Stomach (tissue), 19 donors: ENCODE measurements at places on chromosomes 13 and 19.

DNA sequence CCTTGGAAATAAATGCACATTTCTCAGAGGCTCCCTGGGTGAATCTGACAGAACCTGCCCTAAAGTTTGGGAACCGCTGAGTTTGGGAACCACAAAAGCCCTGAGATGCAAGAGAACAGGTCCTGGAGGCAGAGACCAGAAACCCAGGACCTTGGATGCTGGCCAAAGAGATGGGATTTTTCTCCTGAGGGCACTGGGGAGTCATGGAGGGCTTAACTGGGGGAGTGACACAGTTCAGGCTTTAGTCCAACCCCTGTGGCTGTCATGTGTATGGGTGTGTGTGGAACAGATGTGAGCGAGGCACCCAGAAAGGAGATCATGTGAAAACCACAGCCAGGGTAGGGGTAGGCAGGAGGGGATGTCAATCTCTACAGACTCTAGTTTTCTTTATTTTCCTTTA lies 3.9 kb upstream of the NCCRP1 start:
- no peak for DNase-seq

GRCh38 chr13:65378943-65379519 lies 1851.1 kb downstream of the PCDH9 start:
- DNase-seq, result no peak

DNA sequence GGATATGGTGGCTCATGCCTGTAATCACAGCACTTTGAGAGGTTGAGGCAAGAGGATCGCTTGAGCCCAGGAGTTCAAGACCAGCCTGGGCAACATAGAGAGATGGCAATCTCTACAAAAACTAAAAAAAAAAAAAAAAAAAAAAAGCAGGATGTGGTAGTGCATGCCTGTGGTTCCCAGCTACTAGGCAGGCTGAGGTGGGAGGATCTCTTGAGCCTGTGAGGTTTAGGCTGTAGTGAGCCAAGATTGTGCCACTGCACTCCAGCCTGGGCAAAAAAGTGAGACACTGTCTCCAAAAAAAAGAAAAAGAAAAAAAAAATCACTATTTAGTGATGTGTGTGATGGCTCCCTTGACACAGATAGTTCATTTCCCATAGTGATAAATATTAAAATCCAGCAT lies 365.0 kb upstream of the NBEA start:
- no peak for DNase-seq

DNA sequence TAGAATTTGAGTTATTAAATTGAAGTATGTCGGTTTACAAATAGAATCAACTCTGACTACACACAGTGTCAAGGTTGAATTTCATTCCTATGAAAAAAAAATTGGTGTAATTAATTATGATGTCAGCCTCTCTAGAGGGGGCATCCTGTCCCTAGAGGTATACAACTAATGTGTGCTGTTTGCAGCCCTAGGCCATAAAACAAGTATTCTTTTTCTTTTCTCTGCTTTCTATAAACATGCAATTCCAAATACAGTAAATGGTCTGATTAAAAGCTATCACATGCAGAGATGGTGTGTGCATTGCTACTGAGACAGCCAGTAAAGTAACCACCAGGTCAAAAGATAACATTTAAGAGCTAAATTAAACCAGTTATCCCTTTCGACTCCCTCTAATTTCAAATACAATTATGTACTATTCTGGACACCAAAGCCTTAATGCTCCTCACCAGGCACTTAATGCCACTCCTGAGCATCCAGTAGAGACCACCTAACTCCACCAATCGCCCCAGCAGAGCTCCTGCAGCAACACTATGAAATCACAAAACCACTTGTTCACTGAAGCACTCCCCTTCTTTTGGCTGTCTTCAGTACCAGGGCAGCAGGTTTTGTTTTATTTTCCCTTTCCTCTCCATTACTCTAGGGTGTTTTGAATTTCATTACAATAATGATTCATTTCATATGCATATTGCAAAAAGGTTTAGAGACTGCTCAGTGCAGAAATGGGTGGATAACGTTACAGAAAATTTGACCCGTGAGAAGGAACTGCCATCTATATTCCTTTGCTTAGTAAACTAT lies 426.9 kb downstream of the PCDH9 start:
- DNase-seq, result no peak

DNA sequence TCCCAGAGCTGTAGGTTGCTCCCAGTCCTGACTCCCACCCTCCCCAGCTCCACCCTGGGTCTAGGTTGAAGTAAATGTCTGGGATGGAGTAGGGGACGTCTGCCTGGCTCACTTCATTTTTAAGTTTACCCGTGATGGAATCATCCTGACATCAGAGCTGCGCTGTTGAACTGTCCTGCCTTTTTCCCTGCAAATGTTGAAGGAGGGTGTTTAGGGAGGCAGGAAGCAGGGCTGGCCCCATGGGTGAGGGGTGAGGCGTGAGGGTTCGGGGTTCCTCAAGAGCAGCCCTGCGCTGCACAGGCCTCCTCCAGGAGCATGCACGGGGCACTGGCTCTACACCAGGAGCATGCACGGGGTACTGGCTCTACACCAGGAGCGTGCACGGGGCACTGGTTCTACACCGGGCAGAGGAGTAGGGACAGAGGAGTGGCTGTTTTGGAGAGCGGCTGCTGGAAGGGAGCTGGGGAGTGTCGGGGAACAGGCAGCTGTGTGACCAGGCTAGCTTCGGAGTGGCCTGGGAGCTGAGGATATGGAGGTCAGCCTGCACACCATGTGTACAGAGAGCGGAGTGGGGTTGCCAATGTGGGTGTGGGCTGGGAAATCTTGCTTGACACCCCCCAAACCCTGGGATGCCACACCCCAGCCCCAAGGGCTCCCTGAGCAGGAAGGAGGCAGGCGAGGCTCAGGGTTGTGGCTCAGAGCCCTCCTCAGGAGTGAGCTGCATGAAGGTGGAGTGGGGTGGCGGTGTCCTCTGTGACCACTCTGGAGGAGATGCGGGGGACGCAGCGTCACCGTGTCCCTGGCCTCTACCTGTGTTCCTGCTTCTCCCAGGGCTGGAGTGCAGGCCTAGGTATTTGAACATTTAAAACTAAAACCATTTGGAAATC lies 63.3 kb downstream of the GPR12 start:
- DNase-seq, result no peak

- no peak for DNase-seq
These were observed 29.8 kb downstream of the ZNF571 start for GRCh38 chr19:37564624-37565369.
